ENCODE measurements at places on chromosomes 1 and 21. TPM values are rescaled to one million over a fixed set of nuclear protein-coding genes. Genes with fewer than 3 reads are reported as not detected.
A peak's percentile ranks its signal among the peaks of the same experiment; 100 is the strongest.

DCST1 gene
- total RNA-seq, result not detected

HAO2 gene
- total RNA-seq, result not detected

HES3 gene
- total RNA-seq, result not detected

C1orf226 gene
- not detected for total RNA-seq

ADAMTS4 gene
- total RNA-seq, result 0.66 TPM

LGR6 gene
- not detected for total RNA-seq

TBX15 gene
- total RNA-seq, result not detected

LIPI gene
- total RNA-seq, result not detected

CEP350 gene
- 43.6 TPM for total RNA-seq

SERBP1 gene
- 630 TPM for total RNA-seq

OR6N1 gene
- total RNA-seq, result not detected

DNA sequence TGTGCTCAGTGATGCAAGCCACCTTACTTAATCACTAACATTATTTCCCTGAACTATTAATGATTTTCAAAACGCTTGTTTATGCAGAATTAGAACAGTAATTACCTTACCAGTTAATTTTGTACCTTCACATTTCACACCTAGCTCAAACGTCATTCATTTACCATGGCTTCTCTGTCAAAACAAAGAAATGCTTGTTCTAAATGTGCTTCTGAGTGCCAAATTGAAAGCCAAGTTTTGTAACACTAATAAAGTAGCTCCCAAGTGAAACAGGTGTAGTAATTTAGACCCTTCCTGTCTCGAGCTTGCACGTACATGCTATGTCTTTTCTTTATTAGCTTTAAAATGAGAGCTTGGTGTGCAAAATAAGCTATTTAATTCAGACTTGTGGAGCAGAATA, 533.7 kb upstream of the PKN2 start:
- DNase-seq, result no peak

GRCh38 chr1:241611736-241612135, 28.4 kb downstream of the CHML start:
- DNase-seq, result no peak

GRCh38 chr1:223654083-223654482, 11.4 kb downstream of the CAPN8 start:
- no peak for DNase-seq

- DNase-seq, result peak; percentile 88
Observed at GRCh38 chr1:109502364-109502851, 7.1 kb downstream of the AMIGO1 start.

GRCh38 chr1:90319918-90320317, 325.0 kb downstream of the ZNF326 start:
- no peak for DNase-seq

DNA sequence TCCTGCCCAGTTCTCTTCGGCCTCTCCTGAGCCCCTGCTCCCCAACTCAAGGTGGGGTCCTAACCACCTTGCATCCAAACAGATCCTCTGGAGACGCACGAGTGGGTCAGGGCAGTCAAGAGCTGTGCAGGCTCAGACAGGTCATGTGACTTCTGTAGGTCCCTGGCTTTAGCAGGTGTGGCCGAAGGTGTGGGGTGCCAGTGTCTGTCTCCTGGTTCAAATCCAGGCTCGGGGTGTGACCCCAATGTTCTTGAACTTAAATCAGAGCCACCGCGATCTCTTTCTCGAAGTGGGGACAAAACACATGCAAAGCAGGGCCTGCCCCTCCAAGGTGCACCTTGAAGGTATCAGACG, 27.4 kb upstream of the ECE1 start:
- no peak for DNase-seq

GRCh38 chr21:43624339-43624738, 34.9 kb downstream of the HSF2BP start:
- no peak for DNase-seq

DNA sequence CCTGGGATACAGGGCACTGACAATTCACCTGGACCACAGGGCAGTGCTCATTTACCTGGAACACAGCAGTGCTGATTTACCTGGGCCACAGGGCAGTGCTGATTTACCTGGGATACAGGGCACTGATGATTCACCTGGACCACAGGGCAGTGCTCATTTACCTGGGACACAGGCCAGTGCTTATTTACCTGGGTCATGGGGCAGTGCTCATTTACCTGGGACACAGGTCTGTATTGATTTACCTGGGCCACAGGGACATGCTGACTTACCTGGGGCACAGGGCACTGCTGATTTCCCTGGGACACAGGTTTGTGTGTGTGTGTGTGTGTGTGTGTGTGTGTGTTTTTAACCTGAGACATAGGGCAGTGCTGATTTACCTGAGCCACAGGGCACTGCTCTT, 261.7 kb downstream of the MATN1 start:
- DNase-seq, result no peak

- no peak for DNase-seq
Observed at GRCh38 chr1:66282891-66283621, 250.9 kb upstream of the SGIP1 start.

GRCh38 chr1:26739329-26739914, 43.6 kb downstream of the ARID1A start:
- peak; percentile 73 for DNase-seq

- no peak for DNase-seq
Observed at GRCh38 chr1:44010935-44011471, 19.6 kb downstream of the CCDC24 start.

DNA sequence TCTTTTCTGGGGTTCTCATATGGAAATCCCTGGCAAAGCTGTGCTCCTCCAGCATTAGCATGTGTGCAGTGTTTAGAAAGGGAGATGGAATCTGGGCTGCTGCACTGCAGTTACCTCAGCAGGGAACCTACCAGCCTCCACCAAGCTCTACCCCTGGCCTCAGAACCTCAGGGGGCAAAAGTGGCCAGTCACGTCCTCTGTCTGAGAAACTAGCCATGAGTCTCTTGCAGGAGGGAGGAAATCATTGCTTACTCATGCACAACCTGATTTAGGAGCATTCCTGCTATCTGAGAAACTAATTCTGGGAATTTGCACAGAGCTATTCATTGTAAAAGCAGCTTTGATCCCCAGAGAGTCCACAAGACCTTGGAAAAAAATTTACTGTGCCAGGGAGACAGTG, 80.6 kb upstream of the IPO9 start:
- DNase-seq, result no peak

Measured in activated CD4-positive, alpha-beta T cell treated with anti-CD3 and anti-CD28 coated beads, Interleukin-2, amount 10 ng/mL, durations not matched to agents 24 days and 14 days (primary cell).